ENCODE measurements at places on chromosomes 1 and 21. TPM values are rescaled to one million over a fixed set of nuclear protein-coding genes. Genes with fewer than 3 reads are reported as not detected.

- H3K36me3 ChIP-seq, result no peaks in the 10 kb centered on the region
- H3K4me3 ChIP-seq, result no peak overlapping the region
- H3K4me1 ChIP-seq, result no peaks in the 10 kb centered on the region
- H3K27ac ChIP-seq, result no peak overlapping the region
These were observed 167.4 kb upstream of the COL11A1 start for GRCh38 chr1:103275725-103276124.

- peaks cover 17% of the 10 kb centered on the region for H3K4me1 ChIP-seq
- H3K36me3 ChIP-seq, result no peaks in the 10 kb centered on the region
- no peaks in the 10 kb centered on the region for H3K27me3 ChIP-seq
- H3K27ac ChIP-seq, result no peak overlapping the region
- DNase-seq, result no peak
- H3K4me3 ChIP-seq, result no peak overlapping the region
These were observed 60.4 kb downstream of the DNTTIP2 start for GRCh38 chr1:93818570-93818959.

DNA sequence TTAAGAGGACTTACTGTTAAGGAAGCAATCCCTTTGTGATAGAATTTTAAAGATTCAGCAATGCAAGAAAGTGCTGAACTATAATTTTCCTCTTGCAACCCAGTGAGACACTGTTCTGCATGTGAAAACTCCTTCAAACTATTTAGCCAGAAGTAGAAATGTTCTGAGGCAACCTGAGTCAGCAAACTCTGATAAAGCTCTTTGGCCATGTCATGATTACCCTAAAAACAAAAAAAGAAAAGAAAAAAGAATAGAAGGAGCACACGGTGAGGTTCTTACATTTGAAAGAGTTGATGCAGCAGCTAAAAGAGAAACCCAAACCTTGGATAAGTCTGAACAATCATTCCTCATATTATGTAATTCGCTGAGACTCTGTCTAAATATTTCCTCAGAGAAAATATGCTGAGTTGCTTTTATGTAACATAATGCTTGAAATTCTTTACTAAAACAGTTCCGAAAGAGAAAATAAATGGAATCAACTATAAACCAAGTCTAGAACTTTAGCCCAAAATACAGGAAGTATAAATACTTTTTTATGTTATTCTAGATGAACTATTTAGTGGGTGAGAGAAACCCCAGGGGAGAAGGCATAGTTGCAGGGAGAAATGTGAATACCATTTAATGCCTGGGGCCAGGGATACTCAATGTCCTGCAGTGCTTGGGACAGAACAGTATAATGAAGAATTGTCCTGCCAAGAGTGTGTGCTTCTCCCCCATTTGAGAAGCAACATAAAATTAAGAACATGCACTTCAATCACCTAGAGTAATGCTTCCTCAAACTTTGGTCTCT, 60.0 kb downstream of the INTS7 start:
- no peaks in the 10 kb centered on the region for H3K27me3 ChIP-seq
- H3K4me1 ChIP-seq, result no peaks in the 10 kb centered on the region
- H3K4me3 ChIP-seq, result no peak overlapping the region
- H3K36me3 ChIP-seq, result peaks cover 30% of the 10 kb centered on the region
- no peak for DNase-seq
- H3K27ac ChIP-seq, result no peak overlapping the region

- peaks cover 12% of the 10 kb centered on the region for H3K36me3 ChIP-seq
- H3K27ac ChIP-seq, result no peak overlapping the region
- no peak overlapping the region for H3K4me3 ChIP-seq
- H3K27me3 ChIP-seq, result no peaks in the 10 kb centered on the region
These were observed 35.9 kb downstream of the CD46 start for GRCh38 chr1:207787776-207788175.

DNA sequence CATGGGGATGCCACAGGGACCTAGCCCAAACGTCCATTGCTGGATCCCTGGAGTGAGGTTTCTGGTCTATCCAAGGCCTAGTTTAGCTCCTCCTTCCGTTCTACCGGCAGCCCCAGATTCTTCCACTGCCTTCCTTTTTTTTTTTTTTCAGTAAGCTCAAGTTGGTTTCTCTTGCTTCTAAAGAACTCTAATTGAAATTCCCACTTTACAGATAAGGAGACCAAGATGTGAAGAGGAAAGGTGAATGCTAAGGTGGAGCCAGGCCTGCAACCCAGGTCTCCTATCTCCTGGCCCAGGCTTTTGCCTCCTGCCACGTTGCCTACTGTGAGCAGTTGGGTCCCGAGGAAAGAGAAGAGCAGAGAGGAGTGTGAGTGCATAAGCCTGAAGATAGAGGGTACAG, 31.5 kb upstream of the CLIC4 start:
- no peaks in the 10 kb centered on the region for H3K27me3 ChIP-seq
- no peak overlapping the region for H3K4me3 ChIP-seq
- DNase-seq, result no peak
- H3K4me1 ChIP-seq, result peaks cover 14% of the 10 kb centered on the region
- no peaks in the 10 kb centered on the region for H3K36me3 ChIP-seq
- H3K27ac ChIP-seq, result no peak overlapping the region

DNA sequence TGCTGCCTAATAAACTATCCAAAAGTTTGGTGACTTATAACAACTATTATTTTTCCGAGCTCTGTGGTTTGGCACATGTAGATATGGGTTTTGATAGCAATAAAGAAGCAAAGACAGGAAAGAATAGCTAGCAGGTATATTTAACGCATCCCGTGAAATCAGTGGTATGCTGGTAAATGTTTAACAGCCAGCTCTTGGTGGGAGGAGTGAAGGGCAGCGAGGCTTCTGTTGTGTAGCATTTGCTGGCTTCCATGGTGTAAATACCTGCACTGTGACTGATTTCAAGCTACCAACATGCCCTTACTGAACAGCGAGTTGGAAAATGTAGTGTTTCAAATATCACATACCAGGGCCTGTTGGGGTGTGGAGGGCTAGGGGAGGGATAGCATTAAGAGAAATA, 291.0 kb downstream of the PRDM2 start:
- no peak overlapping the region for H3K27ac ChIP-seq
- H3K27me3 ChIP-seq, result peaks cover 16% of the 10 kb centered on the region
- no peak overlapping the region for H3K4me3 ChIP-seq
- DNase-seq, result no peak

- H3K27me3 ChIP-seq, result no peaks in the 10 kb centered on the region
- DNase-seq, result no peak
- H3K36me3 ChIP-seq, result peaks cover 10% of the 10 kb centered on the region
- peaks cover 11% of the 10 kb centered on the region for H3K4me1 ChIP-seq
- no peak overlapping the region for H3K4me3 ChIP-seq
- H3K27ac ChIP-seq, result no peak overlapping the region
These were observed 25.5 kb downstream of the ODF2L start for GRCh38 chr1:86370601-86371022.

DNA sequence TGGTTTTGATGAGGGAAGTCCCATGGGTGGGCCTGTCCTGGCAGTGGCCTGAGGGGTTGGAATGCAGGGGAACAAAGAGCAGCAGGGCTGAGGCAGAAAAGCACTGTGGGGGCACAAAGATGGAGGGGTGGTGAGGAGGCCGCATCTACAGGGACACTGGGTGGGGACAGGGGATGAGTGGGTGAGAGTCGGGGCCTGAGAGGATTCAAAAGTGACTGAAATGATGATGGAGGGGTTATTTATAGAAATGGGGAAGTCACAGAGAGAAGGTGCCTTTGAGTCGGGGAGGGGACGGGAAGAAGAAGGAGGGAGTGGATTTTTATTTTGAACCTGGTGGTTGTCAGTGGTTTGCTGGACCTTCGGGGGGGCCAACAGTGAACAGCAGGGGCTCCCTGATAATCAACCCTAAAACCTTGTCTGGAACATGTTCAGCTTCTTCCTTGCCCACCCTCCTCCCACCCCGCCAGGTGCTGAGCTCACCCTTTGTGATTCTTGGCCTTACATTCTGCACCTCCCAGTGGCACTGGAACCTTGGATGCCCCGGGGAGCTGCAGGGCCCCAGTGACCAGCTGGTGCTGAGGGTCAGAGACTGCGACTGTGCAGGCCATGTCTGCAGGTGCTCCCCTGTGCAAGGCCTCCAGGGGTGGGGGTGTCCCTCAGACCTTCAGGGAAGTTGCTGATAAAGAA, 42.9 kb downstream of the IER5 start:
- H3K4me3 ChIP-seq, result no peak overlapping the region
- peak overlapping the region; percentile 31 for H3K27ac ChIP-seq
- peaks cover 54% of the 10 kb centered on the region for H3K4me1 ChIP-seq
- H3K27me3 ChIP-seq, result peaks cover 10% of the 10 kb centered on the region

DNA sequence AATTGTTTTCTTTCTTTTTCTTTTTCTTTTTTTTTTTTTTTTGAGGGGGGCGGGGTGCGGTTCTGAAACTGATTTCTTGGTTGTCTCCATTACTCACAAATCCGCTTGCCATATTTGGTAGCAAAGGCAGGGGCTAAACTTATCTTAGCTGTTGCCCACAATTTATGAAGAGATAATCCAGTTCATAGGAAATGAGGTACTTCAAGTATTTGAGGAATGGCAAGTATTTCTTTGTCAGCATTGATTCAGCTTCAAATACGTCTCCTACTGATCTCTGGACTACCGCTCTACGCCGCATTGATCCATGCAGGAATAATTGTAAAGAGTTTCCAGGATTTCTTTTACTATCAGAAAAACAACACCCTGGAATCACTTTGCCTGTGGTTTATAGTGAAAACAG, 289.2 kb upstream of the DPYD start:
- DNase-seq, result no peak
- H3K36me3 ChIP-seq, result no peaks in the 10 kb centered on the region
- H3K27ac ChIP-seq, result no peak overlapping the region
- H3K4me1 ChIP-seq, result no peaks in the 10 kb centered on the region

- peaks cover 2% of the 10 kb centered on the region for H3K4me1 ChIP-seq
- no peak overlapping the region for H3K27ac ChIP-seq
- H3K36me3 ChIP-seq, result peaks cover 27% of the 10 kb centered on the region
These were observed 117.9 kb downstream of the CD247 start for GRCh38 chr1:167400359-167400953.

GRCh38 chr1:150562446-150563339, 13.5 kb downstream of the ADAMTSL4 start:
- H3K36me3 ChIP-seq, result peaks cover 6% of the 10 kb centered on the region
- peaks cover 54% of the 10 kb centered on the region for H3K4me1 ChIP-seq
- no peaks in the 10 kb centered on the region for H3K27me3 ChIP-seq

The CCDC185 gene
- not detected for total RNA-seq

The BROX gene
- 25.7 TPM for total RNA-seq

The GBP1 gene
- 69.6 TPM for total RNA-seq

The NGF gene
- not detected for total RNA-seq

The PBX1 gene
- not detected for total RNA-seq

The PRAMEF13 gene
- total RNA-seq, result not detected

The GBP5 gene
- total RNA-seq, result 163 TPM

The APOBEC4 gene
- not detected for total RNA-seq

All from activated CD8-positive, alpha-beta T cell treated with anti-CD3 and anti-CD28 coated beads for 36 hours (primary cell).